OCI-M1 (cell line): ENCODE measurements at places on chromosomes 5 and 9.

DNA sequence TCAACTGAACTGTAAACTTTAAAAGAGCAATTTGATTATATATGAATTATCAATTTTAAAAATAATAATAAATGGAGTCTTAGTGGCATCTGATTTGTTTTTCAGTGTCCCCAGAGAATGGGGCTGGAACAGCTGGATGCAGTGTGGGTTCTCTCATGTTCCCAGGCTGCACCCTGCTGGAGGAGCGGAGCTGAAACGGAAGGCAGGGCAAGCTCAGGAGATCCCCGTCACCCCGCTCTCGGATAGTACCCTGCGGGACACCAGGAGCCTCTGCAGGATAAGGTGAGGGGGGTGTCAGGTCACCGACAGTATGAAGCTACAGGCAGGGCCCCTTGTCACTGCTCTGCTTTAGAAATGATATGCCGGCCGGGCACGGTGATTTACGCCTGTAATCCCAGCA lies 57.3 kb downstream of the S1PR3 start:
- DNase-seq = no peak

DNA sequence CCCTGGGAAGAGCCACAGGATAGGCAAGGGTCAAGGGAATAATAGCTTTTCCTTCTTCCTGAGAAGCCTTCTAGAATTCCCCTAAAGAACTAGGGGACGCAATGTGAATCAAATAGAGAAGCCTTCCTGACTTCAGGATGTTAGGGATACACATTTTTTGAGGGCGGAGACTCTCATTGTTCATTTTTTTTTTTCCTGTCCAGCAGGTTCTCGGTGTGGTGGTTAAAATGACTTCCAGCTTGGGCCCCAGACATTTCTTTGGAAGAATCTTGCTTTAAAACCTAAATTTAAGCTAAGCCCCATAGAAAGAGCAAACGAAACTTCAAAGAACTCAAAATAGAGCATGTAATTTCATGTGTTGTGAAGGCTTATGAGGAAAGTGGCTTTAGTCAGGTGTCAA lies 80.8 kb downstream of the IQGAP2 start:
- no peak for DNase-seq

DNA sequence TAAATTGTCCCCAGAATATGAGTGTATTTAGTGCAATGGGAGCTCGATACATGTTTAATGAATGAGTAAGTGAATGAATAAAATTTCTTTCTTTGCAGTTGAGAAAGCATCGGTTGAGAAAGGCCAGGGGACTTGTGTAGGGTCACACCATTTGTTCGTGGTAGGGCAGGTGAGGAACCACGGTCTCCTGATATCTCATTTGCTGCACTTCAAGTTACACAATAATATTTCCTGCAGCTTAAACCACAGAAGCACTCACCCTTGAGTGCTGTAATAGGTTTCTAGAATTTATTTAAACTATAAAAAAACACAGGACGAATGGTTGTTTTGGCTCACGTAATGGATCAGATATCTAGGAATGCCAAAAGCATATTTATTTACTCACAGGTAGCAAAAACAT lies 429.8 kb downstream of the SPATA31D1 start:
- no peak for DNase-seq

GRCh38 chr9:126630458-126631237 lies 16.9 kb downstream of the LMX1B start:
- DNase-seq = no peak

GRCh38 chr5:181170996-181171395 lies 23.6 kb downstream of the OR2V2 start:
- DNase-seq = no peak

DNA sequence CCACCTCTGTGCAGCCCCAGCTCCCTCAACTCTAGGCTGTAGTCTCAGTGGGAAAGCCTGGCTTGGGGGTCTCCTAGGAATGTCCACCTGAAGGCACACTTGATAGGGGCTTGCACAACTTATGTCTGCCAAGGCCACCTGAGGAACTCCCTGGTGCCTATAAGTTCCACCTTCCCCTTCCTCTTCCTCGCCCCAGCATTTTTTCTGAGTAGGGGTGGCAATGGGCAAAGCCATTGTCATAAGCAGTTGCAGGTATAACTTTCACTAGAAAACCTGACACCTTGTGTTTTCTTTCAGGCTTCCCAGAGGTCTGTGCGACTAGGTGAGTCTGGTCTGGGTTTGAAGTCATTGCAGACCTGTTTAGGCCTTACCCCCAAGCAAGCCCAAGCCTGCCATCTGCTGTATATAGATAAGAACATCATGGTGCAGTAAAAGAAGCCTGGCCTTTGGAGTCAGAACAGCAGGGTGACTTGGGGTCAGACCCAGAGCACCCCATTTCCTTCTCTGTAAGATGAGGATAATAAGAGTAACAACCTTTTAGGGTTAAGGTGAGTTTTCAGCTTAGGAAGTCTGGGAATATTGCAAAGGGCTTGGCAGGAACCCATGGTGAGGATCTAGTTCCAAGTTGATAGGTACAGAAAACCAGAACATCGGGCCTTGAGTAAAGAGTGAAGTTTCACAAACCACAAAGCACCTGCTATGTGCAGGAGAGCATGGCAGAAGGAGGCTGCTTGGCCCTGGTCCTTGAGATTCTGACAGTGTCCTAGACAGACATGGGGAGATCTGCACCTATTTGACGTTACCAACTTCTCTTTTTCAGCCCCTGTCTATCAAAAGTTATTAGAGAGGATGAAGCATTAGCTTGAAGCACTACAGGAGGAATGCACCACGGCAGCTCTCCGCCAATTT lies 33.8 kb downstream of the TGFBI start:
- peak; percentile 53 for DNase-seq

- DNase-seq = no peak
Measured at GRCh38 chr5:141695627-141696215, 13.7 kb upstream of the ARAP3 start.

GRCh38 chr9:121651008-121651294 lies 483 bp upstream of the DAB2IP start:
- DNase-seq = no peak

DNA sequence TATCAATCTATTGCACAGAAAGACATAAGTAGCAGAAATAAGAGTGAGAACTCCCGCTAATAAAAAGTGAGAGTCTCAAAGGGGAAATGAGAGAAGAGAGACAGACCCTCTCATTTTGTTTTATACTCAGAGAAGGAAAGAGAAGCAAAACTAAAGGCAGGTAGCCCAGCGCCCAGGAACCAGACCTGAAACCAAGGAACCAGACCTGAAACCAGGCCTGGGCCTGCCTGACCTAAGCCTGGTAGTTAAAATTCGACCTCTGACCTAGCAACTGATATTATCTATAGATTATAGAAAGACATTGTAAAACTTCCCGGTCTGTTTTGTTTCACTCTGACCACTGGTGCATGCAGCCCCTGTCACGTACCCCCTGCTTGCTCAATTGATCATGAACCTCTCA lies 134.5 kb upstream of the SEMA6A start:
- DNase-seq = no peak

DNA sequence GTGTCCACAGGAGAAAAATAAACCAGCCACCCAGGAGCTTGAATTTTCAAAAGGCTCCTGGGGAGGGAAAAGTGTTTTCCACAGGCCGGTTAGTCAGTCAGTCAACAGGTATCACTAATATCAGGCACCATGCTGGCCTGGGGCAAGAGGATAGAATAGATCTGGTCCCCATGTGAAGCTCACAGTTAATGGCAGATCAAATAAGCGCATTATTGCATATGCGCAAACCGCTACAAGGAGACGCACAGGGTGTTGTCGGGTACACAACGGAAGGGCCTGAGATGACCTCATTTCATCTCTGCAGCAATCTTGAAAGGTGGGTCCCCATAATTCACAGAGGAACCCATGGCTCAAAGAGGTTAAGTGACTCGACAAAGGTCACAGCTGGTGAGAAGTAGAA lies 260.7 kb downstream of the CRB2 start:
- no peak for DNase-seq

- DNase-seq = no peak
Measured at GRCh38 chr9:69500896-69501295, 171.3 kb downstream of the APBA1 start.

DNA sequence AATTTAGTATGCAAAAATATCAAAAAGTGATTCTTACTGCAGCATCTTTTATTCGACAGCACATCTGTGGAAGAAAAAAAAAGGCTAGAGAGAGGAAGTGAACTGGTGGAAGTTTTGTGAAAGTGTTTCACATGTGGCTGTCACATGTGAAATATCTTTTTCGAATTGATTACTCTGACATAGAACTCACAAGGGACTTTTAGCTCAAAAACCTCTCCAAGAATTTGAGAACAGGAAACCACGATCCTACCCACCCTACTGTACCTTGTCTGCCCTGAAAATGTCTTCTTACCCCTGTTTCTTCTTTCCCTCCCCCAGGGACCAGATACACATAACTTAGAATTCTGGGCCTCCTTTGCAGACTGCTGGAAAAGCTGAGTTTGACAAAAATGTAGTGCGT lies 106.5 kb upstream of the PRRC1 start:
- DNase-seq = no peak

- peak; percentile 89 for DNase-seq
Measured at GRCh38 chr5:43041669-43042175, 1.6 kb upstream of the ANXA2R start.

GRCh38 chr5:133333326-133334150 lies 278.8 kb downstream of the FSTL4 start:
- DNase-seq = no peak

- no peak for DNase-seq
Measured at GRCh38 chr5:85865296-85865695, 752.4 kb upstream of the COX7C start.

- no peak for DNase-seq
Measured at GRCh38 chr5:6660688-6661087, 27.4 kb downstream of the SRD5A1 start.

GRCh38 chr5:134813407-134813806 lies 32.4 kb upstream of the C5orf24 start:
- DNase-seq = no peak

- DNase-seq = no peak
Measured at GRCh38 chr9:5269249-5269715, 35.2 kb downstream of the RLN2 start.

DNA sequence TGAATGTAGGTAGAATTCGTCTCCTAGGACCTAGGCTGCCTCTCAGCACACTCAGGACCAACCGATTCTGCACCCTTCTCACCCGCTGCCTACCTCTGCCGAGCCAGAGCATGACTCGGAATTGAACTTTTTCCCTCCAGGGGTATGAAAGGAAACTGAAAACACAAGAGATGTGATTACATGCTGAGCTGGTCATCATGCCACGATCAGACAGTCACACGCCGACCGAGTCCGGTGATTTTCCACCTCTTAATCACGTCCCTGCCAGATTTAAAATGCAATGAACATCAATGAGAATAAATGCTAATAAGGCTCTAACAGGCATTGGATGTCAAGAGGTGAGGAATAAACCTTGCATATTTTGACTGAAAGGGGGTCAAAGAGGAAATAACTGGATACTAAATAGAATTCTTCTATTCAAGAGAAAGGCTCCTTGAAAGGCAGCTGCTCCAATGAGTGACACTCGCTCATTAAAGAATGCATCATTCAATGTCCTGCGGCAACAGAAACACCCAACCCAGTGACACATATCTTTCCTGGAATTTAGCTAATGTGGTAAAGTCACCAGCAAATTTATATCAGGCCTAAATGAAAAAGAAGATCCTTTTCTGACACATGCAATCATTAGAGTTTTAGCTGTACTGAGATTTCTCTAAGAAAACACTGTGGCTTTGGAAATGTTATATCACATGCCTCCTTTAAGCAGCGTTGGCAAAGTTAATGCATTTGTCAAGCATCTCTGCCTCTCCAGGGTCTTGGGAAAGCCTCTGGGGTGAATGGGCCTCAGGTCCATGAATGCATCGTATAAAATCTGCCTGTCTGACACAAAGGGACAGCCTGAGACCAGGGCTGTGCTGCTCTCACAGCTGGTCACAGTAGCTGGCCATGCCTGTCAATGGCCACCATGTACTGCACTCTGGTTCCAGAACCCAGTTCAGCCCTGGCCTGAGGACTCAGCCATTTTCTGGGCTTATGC lies 128.7 kb downstream of the SPOCK1 start:
- no peak for DNase-seq

GRCh38 chr5:53095931-53096525 lies 13.5 kb downstream of the MOCS2 start:
- peak; percentile 82 for DNase-seq

GRCh38 chr9:70130266-70130665 lies 86.6 kb downstream of the MAMDC2 start:
- no peak for DNase-seq

DNA sequence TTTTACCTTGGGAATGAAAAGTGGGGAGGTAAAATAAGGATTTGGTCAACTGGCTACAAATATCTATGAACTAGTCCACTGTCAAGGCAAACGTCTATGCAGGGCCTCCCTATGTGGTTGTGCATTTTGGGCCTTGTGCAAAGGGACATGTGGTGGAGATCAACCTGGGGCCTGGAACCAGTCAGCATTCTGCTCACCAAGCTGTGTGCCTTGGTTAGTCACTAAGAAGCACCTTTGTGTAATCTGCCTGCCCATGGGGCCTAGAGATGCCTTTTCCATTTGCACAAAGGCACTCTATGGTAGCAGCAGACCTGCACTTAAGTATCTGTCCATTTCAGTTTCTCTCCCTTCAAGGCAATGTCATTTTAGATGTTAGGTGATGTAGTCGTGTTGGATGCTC lies 184.0 kb downstream of the GNAQ start:
- no peak for DNase-seq

DNA sequence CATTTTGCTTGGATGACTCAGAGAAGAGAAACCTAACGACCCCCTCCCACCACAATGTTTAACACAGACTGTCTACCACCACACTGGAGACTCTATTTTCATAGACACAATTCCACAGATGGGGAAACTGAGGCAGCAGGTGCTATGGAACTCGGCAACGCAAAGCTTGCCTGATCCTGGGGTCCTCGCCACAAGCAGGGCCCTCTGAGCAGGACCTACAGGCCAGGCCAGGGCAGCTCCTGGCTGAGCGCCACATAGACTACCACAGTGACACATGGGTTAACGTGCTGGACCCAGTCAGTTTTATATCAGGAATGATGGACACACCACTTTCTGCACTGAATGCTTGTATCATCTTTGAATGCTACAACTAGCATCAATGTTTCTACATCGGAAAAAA lies 11.8 kb downstream of the IPPK start:
- no peak for DNase-seq
